T-helper 17 cell (primary cell): ENCODE measurements at places on chromosomes 1 and 21.

DNA sequence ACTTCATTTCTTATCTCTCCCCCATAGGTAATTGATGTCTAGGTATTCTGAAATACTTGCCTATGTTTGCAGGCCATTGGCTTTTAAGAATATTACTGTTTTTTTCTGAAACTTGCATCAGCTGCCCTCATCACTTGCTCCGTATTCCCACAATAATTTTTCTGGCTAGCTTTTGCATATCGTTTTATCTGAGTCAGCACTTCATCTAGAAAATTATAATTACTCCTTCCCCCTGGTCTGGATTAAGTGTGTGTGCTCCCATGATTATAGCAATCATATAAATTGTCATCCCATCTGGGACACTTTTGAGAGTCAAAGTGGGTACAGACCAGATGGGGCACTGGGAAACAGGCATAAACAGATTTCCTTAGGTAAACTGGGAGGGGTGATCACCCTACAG, 583.2 kb upstream of the B3GALT2 start:
- H3K36me3 ChIP-seq = peaks cover 9% of the 10 kb centered on the region
- H3K4me1 ChIP-seq = peaks cover 20% of the 10 kb centered on the region
- H3K27ac ChIP-seq = no peak overlapping the region
- no peak for DNase-seq

DNA sequence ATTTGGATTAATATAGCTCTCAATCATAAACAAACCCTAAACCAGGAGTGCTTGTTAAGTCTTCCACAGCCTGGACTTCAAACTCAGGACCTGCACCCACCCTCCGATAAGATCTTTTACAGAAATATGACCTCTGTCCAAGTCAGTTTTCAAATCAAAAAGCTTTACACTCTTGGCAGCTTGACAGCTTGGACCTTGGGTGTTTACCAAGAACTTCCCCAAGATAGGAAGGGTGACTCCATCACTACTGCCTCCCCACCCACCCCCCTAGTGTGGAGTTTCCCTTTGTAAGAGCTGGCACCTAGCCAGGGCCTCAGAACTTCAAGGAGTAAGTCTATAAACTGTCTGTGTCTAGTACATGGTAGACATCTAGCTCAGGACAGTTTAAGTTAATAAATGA, 9.6 kb downstream of the BCAR3 start:
- no peaks in the 10 kb centered on the region for H3K4me1 ChIP-seq
- H3K27ac ChIP-seq = no peak overlapping the region
- peaks cover 5% of the 10 kb centered on the region for H3K36me3 ChIP-seq
- DNase-seq = no peak
- H3K27me3 ChIP-seq = peaks cover 25% of the 10 kb centered on the region

DNA sequence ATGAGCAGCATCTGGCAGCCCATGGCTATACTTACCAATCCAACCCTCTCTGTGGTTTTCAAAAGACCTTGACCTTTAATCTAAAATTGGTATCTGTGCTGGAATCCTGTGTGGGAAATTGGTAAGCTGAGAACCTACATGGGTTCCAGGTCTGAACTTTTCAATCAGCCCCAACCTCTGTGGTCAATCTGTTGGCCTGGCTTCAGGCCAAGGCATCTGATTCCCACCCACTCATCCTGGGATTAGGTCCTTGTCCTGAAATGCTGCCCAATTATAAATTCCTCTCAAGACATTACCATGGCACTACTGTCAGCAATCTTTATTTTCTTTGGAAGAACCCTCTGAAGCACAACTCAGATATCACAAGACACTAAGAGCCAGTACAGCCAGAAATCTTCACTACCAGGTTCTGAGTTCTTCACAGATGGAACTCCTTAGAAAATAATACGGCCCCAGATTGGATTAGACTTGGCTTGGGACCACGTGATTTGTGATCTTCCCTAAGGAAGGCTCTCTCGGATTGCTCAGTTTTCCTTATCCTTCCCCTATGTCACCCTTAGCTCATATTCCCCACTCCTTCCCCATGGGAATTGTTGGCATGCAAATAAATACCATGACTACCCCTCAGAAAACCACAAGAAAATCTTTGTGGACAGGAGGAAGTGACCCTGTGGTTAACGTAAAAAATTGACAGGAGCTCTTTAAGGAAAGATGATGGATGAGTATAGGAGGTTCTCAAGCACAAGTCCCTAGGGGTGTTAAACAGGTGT, 207.9 kb upstream of the ST6GALNAC5 start:
- no peak overlapping the region for H3K4me3 ChIP-seq
- no peaks in the 10 kb centered on the region for H3K27me3 ChIP-seq
- H3K4me1 ChIP-seq = no peaks in the 10 kb centered on the region
- no peaks in the 10 kb centered on the region for H3K36me3 ChIP-seq
- no peak overlapping the region for H3K27ac ChIP-seq
- DNase-seq = no peak

GRCh38 chr1:245915406-245915805, 591.7 kb downstream of the SMYD3 start:
- no peak overlapping the region for H3K27ac ChIP-seq
- H3K36me3 ChIP-seq = peaks cover under 1% of the 10 kb centered on the region
- no peak overlapping the region for H3K4me3 ChIP-seq

DNA sequence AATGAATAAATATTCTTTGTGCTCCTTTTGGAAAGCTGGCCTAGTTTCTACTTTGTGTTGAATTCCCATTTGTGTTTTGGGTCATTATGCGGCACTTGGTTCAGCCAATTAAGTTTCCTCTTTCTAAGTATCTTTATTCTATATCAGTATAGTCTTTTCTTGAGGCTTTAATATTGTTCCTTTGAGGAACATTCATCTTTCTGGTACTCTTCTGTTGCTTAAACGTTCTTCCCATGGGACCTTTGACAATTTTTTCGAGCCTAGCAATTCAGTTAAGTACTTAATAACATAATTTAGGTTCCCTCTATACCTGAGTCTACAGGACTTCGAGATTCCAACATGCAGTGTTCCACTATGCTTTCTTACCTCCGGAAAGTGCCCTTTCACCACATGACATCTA, 24.9 kb downstream of the ZBTB40 start:
- no peak for DNase-seq
- H3K4me1 ChIP-seq = peaks cover 24% of the 10 kb centered on the region
- no peak overlapping the region for H3K4me3 ChIP-seq
- no peak overlapping the region for H3K27ac ChIP-seq
- peaks cover 6% of the 10 kb centered on the region for H3K36me3 ChIP-seq
- no peaks in the 10 kb centered on the region for H3K27me3 ChIP-seq

- peaks cover 2% of the 10 kb centered on the region for H3K4me1 ChIP-seq
- peaks cover 25% of the 10 kb centered on the region for H3K27me3 ChIP-seq
- no peak overlapping the region for H3K4me3 ChIP-seq
- H3K36me3 ChIP-seq = no peaks in the 10 kb centered on the region
Observed at GRCh38 chr1:200181861-200182260, 154.4 kb downstream of the NR5A2 start.

- no peak for DNase-seq
- peak overlapping the region; percentile 92 for H3K4me3 ChIP-seq
- peaks cover 4% of the 10 kb centered on the region for H3K27me3 ChIP-seq
- H3K27ac ChIP-seq = peak overlapping the region; percentile 92
- no peaks in the 10 kb centered on the region for H3K36me3 ChIP-seq
- H3K4me1 ChIP-seq = peaks cover 21% of the 10 kb centered on the region
Observed at GRCh38 chr1:31787786-31788137, 23.6 kb upstream of the ADGRB2 start.

- no peaks in the 10 kb centered on the region for H3K36me3 ChIP-seq
- DNase-seq = no peak
- H3K4me3 ChIP-seq = no peak overlapping the region
- no peaks in the 10 kb centered on the region for H3K4me1 ChIP-seq
- no peaks in the 10 kb centered on the region for H3K27me3 ChIP-seq
- H3K27ac ChIP-seq = no peak overlapping the region
Observed at GRCh38 chr1:97119260-97120158, 397.9 kb downstream of the PTBP2 start.

DNA sequence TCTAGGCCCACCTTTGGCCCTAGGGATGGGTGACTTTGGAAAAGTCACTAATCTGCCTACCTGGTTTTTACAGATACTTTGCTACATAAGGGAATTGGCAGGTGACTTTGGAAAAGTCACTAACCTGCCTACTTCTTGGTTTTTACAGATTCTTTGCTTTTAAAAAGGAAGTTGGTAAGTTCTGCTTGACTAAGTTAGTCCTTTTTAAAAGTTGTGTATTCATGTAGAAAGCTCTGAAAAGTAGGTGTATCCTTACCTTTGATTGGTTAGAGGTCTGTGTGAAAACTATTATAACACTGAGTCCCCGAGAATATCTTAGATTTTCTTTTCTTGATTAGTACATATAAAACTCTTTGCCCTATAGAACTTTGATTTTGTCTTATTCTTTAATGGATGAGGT, 12.4 kb downstream of the ATF6 start:
- DNase-seq = no peak
- H3K4me3 ChIP-seq = no peak overlapping the region
- H3K4me1 ChIP-seq = peaks cover 15% of the 10 kb centered on the region
- peak overlapping the region; percentile 45 for H3K27ac ChIP-seq
- H3K27me3 ChIP-seq = no peaks in the 10 kb centered on the region

DNA sequence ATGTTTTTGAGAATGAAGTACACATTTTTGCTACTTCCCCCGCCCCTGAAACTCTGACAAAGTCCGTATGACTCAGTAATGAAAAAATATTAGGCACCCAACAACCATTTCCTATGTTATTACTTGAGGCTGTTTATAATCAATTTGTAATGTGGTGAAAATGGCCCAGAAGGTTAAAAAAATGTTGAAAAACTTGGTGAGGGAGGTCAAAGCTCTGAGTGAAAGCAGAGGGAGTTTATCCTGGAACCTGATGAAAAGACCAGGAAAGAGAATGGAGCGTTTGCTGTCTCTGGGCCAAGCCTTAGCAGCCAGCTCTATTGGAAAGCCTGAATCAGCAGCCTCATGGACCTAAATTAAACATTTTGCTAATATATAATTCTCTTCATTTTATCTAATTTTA, 367.7 kb upstream of the NEGR1 start:
- no peak for DNase-seq
- no peak overlapping the region for H3K4me3 ChIP-seq

DNA sequence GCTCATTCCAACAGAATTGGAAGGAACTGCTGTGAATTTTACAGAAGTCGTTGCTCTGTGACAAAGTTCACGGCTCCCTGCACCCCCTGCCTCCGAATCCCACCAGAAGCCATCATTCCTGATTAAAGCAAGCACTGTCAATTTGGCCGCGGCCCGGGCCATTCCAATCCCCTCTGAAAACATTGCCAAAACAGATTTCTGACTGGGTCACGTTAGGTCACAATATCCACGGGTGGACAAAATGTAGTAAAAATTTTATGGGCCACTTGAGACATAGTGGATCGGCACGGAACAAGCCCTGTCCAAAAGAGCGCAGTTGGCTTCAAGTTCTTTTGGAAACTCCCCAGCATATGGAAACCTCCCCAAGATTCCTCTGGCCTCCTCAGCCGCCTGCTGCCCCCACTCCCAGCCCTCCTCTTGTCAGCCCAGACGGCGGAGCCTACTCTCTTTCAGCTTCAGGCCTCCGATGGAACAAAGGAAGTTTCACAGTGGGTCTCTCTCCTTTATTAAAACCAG, 67.2 kb upstream of the IFNAR2 start:
- H3K36me3 ChIP-seq = no peaks in the 10 kb centered on the region
- H3K27me3 ChIP-seq = peaks cover 9% of the 10 kb centered on the region
- H3K27ac ChIP-seq = no peak overlapping the region
- no peak overlapping the region for H3K4me3 ChIP-seq

GRCh38 chr21:46182548-46183336, 1.5 kb downstream of the SPATC1L start:
- H3K27me3 ChIP-seq = no peaks in the 10 kb centered on the region
- no peaks in the 10 kb centered on the region for H3K36me3 ChIP-seq
- no peak for DNase-seq
- no peak overlapping the region for H3K27ac ChIP-seq
- peak overlapping the region; percentile 63 for H3K4me3 ChIP-seq
- no peaks in the 10 kb centered on the region for H3K4me1 ChIP-seq

DNA sequence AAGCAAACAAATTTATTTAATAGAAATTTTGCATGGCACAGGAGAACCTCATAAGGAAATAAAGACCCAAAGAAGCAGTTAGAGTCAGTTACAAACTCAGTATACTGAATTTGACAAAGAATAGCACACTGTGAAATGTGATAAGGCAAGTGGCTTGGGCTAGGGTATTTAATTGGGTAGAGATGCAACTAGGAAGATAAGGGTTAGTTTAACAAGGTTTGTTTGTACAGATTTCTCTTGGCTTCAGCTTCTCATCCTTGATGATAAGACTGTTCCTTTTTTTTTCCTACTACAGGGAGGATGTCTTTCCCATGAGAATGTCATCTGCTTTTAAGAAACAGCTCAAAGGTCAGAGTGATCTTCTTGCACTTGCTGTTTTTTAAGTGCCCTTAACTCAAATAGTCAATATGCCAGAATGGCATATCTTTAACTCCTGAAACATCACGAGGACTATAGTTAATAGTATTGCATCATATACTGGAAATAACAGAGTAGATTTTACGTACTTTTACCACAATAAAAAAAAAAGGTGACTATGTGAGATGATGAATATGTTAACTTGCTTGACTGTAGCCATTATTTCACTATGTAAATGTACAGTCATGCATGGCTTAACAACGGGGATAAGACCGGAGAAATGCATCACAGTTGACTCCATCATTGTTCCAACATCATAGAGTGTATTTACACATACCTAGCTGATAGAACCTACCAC, 9.2 kb upstream of the TRAF3IP3 start:
- H3K36me3 ChIP-seq = no peaks in the 10 kb centered on the region
- H3K27ac ChIP-seq = peak overlapping the region; percentile 94
- no peak for DNase-seq
- no peaks in the 10 kb centered on the region for H3K27me3 ChIP-seq
- peaks cover 40% of the 10 kb centered on the region for H3K4me1 ChIP-seq

- no peak overlapping the region for H3K4me3 ChIP-seq
- H3K27me3 ChIP-seq = no peaks in the 10 kb centered on the region
- peaks cover 12% of the 10 kb centered on the region for H3K4me1 ChIP-seq
- no peak for DNase-seq
- no peak overlapping the region for H3K27ac ChIP-seq
Observed at GRCh38 chr1:23050201-23050600, 30.9 kb downstream of the KDM1A start.

- no peak overlapping the region for H3K4me3 ChIP-seq
- H3K27ac ChIP-seq = no peak overlapping the region
- no peaks in the 10 kb centered on the region for H3K27me3 ChIP-seq
Observed at GRCh38 chr1:243474136-243474881, 218.5 kb downstream of the SDCCAG8 start.

- H3K4me3 ChIP-seq = no peak overlapping the region
- H3K27me3 ChIP-seq = no peaks in the 10 kb centered on the region
- no peak overlapping the region for H3K27ac ChIP-seq
- DNase-seq = no peak
Observed at GRCh38 chr1:70896224-70896623, 151.4 kb downstream of the PTGER3 start.
